ENCODE measurements at places on chromosomes 11 and 22.

DNA sequence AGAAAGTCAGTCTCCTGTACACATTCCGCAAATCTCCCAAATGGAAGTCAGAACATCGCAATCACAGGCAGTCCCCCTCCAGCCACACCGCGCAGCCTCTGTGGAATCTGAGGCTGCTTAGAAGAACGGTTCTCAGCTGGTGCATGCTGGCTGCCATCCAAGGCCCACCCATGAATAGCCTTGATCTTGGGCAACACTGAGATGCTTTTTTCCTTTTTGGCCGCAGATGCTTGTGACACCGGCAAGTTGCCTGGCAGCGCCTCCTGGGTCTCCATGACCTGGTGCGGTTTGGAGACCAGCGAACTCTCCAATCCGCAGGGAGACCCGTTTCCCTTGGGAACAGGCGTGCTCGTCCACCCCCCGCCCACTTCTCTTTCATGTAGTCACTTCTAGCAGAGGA lies 26.3 kb upstream of the PHF21B start:
- DNase-seq, result no peak

DNA sequence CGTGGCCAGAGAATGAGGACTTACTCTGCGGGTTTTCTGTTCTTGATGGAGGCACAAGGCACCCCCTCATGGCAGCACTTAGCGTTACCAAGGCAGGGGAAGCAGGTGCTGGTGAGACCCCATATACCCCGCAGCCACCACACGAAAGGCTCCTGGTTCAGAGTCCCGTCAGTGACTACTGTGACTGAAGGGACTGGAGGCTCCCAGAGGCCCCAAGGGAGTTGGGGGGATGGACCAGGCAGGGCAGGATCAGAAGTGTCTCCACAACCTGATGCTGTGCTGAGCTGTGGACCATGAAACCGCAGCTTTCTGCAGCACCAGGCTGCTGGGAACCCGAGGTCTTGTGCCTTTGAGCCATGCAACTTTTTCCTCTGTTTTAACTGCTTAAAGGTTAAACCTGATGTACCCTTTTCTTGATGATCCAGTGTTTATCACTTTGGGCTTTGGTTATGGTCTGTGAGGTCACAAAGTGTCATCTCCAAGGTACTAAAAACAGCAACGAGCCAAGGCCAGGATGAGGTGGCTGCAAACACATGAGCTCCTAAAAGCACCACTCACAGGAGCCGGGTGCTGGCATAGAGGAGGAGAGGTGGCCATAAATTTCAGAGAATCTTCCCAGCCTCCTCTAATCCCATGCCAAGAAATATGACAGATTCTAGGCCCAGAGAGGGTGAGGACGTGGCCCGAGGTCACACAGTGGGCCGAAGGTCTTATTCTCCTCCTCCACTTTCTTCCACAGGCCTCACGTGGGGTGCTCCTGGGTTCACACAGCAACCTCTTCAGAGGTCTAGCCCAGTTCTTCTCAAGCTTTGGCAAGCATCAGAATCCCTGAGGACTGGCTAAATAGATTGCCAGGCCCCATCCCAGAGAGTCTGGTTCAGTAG lies 4.2 kb upstream of the LRRC32 start:
- DNase-seq, result no peak

GRCh38 chr22:40463683-40464082 lies 93.3 kb downstream of the SGSM3 start:
- no peak for DNase-seq

DNA sequence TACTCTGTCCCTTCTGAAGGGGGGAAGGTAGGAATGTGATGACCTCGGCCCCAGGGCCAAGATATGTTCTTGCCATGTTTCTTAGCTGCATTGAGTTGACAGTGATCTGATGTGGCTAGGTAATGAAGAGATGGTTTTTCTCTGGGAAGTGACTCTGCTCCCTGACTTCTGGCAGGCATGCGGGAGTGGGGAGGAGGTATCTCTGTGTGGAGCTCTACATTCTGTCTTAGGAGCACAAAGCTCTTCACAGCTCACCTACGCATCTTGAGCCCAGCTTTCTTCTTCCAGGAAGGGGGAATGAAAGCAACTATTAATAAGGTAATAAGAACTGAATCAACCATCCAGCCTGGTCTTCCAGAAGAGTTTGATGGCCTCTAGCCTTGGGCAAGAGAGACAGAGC lies 241.0 kb downstream of the ST3GAL4 start:
- no peak for DNase-seq

DNA sequence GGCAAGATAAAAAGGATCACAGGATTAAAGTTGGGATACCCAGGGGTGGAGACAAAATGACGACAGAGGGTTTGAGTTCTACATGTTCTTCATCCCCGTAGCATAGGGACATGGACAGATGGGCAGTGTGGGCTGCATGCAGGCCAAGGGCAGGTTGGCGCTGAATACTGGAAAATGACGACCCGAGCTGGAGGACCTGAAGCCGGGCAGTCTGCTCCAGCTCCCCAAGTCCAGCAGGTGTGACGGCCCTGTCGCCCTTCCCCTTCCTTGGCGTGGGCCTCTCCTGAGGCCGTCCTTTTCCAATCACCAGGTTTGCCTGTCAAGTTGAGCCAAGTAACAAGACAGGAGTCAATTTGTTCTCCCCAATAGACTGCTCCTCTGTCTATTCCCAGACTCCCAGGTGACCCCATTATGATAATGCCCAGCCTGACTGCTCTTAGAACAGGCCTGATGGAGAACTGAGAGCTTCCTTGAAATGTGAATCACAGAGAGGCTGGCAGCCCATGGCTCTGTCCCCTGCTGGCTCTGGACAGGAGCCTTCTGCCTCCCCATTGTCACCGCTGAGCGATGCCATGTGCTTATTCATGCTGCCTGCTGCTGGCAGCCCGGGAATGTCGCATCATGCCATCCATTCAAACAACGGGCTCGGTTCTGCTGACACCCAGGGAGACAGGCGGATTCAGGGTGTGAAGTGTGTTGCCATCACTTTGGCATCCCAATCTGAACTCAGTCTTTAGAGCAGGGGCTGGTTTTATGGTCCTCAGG lies 392.1 kb downstream of the NTM start:
- no peak for DNase-seq

DNA sequence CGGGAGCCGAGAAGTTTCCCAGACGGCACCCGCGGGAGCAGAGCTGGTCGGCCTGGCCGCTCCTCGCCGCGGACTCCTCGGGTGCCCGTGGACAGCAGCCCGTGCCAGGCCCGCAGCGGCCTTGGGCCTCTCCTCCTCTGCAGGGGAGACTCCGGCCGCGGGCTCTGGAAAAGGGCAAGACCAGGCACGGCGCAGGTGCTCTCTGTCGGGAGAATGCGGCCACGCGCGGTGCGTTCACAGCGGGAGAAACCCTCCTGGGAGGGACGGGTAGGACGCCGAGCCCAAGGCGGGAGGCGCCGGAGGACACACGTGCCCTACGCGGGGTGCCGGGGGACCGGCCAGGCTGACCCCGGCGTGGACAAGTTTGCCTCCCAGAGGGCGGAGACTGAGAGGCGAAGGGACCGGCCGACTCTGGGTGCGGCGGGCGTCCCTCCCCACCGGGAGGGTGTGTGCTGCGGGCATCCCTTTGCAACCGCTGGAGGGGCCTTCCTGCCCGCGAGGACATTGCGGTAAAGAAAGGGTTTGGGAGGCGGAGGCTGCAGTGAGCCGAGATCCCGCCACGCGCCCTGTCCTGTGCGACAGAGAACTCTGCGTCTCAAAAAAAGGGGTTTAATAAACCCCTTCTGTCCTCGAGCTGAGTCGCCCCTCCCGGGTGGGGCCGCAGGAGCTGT lies 2.3 kb downstream of the IFITM1 start:
- DNase-seq, result no peak

DNA sequence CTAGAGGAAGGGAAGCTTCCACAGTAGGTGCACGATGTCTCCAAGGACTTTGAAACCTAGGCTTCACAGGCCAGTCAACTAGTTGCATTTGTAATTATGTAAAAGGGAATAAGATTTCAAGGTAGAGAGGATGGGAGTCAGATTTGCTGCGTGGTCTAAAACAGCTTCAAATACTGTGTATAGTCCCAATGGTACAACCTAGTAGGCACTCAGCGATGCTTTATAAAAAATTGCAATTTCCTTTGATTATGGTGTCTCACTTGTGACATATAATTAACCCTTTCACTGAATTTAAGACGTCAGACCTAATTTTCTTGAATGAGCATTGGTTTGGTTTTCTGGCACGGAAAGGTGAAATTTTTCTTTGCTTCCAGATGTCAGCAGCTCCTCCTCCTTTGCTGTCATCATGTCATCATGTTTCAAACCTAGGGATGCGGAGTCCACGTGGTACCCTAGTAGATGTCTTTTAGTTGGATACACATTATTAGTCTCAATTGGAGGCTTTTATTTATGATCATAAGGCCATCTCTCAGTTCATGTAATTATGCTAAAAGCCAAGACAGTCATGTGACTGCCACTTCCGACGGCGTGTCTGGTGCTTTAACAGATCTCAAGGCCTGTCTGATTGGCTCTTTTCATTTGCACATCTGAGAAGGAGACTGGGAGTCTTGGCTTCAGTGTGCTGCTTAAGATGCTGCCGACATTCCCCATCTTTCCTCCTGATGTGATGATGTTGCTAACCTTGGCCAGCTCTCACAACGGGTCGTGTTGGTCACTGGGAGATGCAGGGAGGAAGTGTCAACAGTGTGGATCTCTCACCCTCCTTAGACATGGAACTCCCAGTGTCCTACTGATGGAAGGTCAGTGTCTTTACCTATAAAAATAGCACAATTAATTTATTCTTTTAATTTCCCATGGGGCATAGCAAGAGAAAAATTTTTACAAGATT lies 134.0 kb downstream of the HIPK3 start:
- DNase-seq, result no peak

- no peak for DNase-seq
These were observed 971 bp downstream of the TUBGCP6 start for GRCh38 chr22:50243685-50244419.

DNA sequence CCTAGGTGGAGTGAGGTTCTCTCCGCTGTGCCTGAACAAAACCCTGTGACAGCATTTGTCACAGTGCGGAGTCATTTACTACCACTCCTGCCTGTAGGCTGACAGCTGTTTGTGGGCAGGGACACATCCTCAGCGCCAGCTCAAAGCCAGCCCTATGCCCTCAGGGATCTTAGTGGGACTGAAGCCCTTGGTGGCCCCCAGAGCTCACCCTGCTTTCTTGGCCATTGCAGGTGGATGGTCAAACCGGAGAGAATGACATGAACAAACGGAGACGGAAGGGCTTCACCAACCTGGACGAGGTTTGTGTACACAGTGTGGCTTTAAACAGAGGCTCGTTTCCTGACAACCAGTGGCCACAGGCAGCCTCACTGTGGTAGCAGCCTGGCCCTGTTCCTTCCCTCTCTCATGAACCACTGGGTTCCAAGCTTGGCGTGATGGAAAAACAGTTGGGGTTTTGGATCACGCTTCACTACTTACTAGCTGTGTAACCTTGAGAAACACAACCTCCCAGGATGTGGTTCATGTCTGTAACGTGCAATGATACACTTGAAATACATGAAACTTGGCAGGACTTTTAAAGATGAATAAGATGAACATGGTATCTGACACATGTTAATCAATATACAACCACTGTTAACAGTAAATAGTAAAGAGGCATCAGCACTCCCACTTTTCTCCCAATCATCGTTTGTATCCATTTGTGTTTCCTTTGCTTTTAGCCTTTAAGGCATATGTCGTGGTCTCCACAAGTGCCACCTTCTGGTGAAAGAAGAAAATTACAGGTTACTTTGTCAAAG lies 125.8 kb downstream of the MICAL2 start:
- DNase-seq, result no peak

DNA sequence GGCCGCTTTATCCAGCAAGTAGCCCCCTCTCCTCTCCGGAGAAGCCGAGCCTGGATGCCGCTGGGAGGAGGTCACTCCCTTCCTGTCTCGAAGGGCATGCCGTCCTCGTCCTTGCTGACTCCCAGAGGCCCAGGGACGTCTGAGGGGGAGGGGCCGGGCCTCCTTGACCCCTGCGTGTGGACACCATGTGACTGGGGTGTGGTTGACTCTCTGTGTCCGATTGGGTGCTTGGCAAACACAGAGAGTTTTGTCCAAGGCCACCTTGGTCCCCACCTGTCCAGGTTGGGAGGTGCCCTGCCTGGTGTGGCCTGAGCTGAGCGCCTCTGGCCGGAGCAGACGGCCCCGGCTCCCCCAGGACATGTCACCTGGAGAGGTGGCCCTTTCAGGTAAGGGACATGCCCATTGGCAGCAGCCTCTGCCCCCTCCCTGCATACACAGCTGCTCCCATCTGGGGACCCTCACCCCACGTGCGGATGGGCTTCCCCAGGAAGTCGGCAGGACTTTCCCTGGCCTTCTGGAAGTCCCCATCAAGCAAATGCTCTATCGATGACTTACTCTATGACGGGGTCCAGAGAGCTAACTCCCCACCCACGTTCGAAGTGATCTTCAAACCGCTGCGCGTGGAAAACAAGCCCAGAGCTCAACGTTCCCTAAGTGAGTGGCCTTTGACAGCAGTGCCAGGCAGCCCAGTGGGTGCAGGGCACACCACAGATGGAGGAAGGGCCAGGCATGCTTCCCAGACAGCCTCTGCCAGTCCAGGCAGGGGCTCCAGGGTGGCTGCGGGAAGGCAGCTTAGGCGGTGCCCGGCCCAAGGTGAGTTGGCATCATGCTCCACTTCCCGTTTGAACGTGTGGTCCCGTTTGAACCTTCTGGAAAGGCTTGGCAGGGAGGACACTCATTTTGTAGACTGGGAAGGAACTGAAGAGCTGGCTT lies at the start of gene SMIM38:
SMIM38 (plus strand) TSS at position 634 of the 933 bp plus-strand sequence. CDS start 1,912 bp downstream, outside the sequence.
- DNase-seq, result no peak

DNA sequence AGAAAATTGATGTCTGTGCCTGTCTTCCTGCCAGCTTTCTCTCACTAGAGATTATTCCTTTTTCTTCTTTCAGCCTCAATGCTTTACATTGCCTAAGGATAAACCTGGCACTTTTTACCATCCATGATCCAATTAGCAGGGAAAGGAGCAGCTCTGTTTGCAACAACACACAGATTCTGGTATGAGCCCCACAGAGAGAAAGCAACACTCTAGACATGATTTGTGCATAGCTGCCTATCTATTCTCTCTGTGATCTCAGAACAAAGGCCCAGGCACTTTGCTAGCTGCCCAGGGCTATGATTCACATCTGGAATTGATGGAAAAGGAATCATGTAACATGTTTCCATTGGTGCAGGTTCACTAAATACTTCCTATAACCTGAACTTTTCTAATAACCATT lies 685.0 kb downstream of the ETS1 start:
- DNase-seq, result no peak

DNA sequence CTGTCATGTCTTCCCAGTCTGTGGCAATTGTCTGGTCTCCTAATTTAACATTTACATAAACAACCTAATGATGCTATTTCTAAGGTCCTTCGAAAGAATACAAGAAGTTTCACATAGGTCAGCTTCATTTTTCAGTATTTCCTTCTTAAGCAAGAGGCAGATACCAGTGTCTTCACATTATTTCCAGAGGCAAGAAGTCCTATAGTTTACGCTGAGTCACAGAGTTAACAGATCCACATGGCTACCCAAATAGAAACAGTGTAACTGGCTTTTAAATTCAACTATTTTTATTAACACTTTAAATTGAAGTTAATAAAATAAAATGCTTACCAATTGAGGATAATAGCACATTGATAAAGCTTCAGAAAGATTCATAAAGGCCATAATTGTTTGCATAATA lies 10.9 kb downstream of the PRRG4 start:
- DNase-seq, result no peak

Data from stimulated activated CD4-positive, alpha-beta T cell treated with anti-CD3 and anti-CD28 coated beads, Interleukin-1b, Interleukin-23, amount 100 ng/mL, for 24 hours (primary cell).